ENCODE measurements at places on chromosomes 11 and 22.

GRCh38 chr22:50443801-50444625 is 30.8 kb downstream of the SBF1 start:
- DNase-seq: no peak

- DNase-seq: no peak
These were observed 109.7 kb upstream of the MTMR2 start for GRCh38 chr11:96033599-96033998.

DNA sequence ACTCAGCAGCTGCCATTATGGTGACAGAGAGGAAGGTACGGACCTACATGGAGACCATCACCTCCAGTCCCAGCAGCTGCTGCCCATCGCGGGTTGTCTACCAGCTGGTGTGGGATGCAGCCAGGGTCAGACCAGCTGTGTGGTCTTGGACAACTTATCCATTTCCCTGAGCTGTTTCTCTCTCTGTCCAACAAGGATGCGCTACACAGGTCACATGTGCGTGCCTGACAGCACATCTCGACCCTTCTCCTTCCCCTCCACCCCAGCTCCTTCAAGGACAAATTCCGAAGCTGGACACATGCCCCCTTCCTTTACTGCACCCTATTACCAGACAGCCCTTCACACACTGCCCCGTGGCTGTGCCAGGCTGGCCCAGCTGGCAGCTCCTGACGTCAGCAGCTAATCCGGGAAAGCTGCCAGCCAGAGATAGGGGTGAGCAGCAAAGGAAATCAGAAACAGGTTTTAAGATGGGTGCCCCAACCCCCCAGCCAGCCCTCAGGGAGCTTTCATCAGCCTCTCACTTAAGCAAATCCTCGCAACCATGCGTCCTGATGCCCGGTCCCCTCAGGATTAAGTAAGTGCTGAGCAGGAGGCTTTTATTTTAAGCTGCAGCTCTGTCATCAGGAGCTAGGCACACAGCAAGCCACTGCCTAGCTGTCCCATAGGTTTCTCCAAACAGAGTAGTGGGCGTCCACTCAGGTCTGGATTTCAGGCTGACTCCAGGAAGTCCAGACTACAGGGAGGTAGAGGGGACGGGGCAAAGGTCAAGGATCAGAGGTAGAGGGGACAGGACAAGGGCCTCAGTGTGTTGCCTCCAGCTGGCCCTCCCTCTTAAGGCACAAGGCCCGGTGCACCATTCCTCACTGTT is 20.3 kb downstream of the TEF start:
- DNase-seq: no peak

DNA sequence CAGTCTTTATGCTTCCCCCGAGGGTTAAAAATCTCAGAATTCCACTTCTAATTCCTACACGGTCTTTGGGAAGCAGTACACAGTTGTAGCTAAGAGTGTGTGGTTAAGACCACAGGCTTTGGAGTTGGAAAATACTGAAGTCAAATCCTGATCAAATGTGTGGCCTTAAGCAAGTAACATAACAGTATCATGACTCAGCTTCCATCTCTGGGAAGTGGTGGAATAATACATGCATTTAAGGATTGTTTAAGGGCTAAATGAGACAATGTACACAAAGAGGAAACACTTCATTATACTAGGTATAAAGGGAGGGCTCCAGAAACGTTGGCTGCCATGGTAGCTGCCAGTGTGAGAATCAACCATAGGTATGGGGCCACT is 71.5 kb downstream of the FAT3 start:
- no peak for DNase-seq

GRCh38 chr11:13229711-13230318 is 47.8 kb upstream of the BMAL1 start:
- DNase-seq: no peak

- DNase-seq: no peak
These were observed 470.1 kb upstream of the LARGE1 start for GRCh38 chr22:34390400-34390799.

DNA sequence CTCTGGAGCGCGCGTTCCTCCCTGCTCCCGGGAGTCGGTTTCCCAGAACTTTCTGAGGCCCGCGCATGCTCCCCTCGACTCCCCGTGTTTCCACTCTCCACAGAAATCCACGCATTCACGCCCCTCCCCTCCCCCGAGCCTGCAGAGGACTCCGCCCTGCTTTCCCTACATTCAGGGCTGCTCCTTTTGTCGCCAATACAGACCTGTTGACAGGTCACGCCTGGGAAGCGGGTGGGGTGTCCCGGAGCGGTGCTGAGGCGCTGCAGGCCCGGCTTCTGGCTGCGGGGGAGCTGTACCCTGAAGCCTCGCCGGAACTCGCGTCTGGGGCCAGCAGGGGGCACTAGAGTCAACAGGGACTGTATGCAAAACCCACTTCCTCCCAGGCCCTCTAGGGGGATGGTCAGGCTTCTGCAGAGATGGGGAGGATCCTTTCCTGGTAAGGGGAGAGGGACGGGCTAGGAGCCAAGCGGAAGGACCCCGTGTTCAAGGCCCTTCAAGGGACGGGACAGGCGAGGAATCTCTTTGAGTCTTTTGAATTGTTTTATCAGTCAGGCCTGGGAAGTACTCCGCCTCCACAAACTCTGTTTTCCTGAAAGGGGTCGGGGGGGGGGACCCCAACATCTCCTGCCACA is at the start of gene PRAME:
TSS of gene PRAME (minus strand) at position 294 of the 632 bp plus-strand sequence. CDS start 2,433 bp downstream, outside the sequence.
- DNase-seq: peak; percentile 44

DNA sequence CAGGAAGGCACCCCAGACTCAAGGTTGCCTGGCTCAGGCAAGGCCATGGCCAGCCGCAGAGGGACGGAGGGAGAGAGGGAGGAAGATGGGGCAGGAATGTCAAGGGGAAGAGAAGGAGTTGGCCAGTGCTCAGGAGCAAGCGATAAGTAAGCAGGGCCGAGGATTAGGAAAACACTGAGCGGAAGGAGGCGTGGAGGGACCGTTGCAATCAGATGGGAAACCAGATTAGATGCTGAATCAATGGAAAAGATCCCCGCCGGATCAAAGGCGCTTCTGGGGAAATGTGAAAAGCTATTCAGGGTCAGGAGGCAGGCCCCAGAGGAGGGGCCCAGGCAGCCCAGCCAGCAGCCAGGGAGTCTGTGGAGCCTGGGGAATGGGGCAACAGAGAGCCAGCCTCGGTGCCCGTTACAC is 26.6 kb upstream of the MYEOV start:
- DNase-seq: no peak

All from GOT3 (cell line).